ENCODE measurements at places on chromosomes 5 and 9. TPM values are rescaled to one million over a fixed set of nuclear protein-coding genes. Genes with fewer than 3 reads are reported as not detected.
A peak's percentile ranks its signal among the peaks of the same experiment; 100 is the strongest.

Gene PCDHGA3
- total RNA-seq: 2.9 TPM

Gene ASPN
- total RNA-seq: 7.5 TPM

DNA sequence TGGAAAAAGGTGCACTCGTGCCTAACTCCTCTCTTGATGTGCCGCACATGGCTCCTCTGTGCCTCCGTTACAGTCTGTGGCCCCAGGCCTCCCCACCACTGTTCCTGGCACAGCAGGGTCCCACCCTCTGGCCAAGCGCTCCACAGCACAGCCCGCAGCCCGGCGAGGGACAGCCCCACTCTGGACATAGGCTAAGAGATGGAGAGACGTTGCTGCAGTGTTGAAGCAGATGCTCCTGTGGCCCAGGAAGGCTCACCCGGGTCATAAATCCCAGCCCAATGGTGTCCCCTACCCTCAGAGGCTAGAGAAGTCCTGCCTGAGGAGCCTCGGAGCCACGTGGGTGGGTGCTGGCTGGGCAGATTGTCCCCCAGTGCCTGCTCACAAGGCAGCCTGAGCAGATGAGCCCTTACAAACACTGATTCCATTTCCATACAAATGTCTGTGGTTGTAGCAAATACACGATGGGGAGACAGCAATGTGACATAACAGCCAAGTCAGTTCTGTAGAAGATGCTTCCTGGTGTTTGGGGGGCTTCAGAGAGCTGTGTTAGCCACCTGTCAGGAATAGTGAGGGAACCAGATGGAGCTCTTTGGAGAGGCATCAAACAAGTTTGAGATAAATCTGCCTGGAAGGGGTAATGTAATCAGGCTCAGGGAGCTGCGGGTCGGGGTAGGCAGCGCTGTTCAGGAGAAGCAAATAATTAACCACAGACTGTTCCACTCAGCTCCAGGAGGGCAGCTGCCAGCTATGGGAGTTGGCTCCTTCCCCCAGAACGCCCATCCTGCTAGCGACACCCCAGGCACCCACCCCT lies 41.7 kb downstream of the C5orf15 start:
- no peak for DNase-seq

DNA sequence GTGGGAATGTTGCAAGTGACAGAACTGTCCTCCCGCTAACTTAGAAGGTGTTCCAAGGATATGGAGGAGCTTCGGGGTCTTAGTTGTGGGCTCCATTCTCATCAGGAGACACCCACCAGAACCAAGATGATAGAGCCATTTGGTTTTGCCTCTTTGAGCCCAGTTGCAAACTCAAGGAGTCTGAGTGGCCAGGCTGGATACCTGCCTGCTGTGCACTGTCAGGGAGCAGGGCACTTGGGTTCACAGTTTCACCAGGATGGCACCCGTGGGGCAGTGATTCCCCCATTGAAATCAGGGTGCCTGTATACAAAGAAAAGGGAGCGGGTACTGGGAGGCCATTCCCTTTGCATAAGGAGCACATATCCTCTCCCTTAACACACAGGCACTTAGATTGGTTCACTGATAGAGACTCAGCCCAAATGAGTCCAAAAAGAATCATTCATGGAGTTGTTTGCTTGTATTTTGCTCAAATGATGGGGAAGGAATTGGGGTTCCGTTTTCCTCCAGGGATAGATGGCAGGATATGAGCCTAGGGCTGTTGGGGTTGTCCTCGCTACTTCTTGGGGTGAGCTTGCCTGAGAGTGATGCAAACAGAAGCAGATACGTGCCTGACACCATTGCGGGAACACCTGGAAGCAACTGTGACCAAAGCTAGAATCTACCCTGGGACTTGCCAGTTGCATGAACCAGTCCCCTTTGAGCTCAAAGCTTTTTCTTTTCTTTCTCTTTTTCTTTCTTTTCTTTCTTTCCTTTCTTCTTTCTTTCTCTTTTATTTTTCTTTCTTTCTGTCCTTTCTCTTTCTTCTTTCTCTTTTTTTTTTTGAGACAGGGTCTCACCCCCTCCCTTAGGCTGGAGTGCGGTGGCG lies 1.3 kb upstream of the PRR7 start:
- no peak for DNase-seq

- peak; percentile 77 for DNase-seq
Observed at GRCh38 chr5:179819296-179820126, 1.2 kb upstream of the SQSTM1 start.

DNA sequence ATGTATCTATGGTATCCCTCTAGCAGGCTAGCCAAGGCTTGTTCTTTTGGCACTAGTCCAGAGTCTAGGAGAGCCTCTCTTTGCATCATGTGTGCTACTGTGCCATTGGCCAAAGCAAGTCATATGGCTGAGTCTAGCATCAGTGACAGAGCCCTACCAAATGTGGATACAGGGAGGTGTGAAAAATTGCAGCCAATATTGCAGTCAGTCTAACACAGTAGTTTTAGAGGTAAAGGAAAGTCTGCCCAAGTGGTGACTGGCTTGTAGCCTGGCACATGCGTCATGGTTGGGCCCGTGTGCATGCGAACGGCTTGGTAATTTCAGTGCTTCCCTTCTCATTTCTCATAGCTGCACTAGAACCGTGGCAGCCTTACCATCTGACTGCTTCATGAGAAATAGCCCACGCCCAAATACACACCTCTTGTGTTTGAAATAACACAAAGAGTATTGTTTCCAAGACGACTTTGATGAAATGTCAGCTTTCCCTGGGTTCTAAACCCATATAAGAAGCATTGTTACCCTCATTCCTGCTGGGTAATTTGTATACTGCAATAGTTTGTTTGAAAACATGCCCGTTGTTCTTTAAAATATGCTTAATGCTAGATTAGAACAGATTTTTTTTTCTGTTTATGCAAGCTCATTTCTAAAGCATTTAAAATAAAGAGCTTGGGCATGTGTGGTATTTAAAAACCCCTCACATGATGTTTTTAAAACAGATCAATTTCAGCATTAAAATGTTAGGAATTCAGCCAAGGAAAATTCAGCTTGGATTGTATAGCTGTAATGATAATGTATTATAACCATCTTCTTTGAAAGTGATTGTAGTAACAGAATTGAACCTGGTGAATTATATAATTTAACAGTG lies 113.2 kb downstream of the TLE4 start:
- DNase-seq: no peak

GRCh38 chr5:16192311-16192710 lies 12.7 kb upstream of the MARCHF11 start:
- DNase-seq: no peak

DNA sequence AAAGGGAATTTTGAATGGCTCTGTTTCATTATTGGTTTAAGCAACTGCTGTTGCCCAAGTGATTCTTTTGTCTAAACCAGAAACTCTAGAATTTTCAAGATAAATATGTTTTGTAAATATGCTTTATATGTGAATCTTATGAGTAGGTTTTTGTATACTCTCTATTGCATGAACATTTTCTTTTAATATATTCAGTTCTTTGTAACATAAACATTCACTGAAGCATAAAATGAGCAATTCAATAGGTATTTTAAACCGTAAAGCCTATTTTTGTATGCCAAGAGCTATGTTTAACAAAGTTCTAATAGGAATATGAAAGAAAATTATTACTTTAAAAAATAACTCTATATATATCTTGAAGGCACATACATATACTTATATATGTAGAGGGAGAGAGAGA lies 293.1 kb downstream of the PSAT1 start:
- DNase-seq: no peak

DNA sequence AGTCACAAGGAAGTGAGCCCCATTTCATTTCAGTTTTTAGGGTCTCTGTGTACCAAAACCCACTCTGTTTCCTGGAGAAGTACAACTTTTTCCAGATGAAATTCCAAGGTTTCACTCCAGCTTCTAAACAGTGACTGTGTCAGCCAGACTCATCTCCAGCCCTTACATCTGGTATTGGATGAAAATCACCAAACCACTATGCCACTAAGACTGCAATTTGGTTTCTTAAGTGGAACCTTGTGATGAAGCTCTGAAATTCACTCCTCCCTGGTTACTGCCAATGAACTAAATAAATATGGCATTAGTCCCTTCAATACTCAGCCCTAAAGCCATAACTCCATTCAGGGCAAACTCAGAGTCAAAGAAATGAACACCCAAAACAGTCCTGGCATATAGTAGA lies 211.2 kb upstream of the DAPK1 start:
- DNase-seq: no peak

DNA sequence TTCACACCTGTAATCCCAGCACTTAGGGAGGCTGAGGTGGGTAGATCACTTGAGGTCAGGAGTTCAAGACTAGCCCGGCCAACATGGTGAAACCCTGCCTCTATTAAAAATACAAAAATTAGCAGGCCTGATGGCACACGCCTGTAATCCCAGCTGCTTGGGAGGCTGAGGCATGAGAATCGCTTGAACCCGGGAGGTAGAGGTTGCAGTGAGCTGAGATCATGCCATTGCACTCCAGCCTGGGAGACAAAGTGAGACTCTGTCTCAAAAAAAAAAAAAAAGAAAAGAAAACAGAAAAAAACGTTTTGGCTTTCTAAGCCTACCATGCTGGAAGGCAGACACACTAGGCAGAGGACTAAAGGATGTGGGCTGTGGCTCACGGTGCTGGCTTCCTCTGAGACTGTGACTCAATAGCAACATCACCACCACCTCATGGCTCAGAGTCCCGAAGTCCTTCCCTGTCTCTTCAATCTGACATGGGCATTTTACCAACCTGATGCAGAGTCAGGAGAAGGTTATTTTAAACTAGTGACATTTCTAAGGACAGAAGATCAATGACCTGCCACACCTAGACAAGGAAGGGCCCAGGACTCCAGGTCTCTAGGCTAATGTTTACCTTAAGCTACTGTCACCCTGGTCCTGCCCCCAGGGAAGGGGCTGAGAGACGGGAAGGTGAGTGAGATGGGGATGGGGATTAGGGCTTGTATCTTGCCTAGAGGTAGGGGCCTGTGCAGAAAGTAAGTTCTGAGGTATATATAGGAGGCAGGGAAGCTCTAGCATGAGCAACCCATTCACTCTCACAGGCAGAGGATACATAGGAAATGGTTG lies 3.7 kb downstream of the ECSCR start:
- no peak for DNase-seq
